Panc1 (cell line): ENCODE measurements at places on chromosomes 3 and 15. TPM values are rescaled to one million over a fixed set of nuclear protein-coding genes. Genes with fewer than 3 reads are reported as not detected.

Gene MYL3
- total RNA-seq = not detected

Gene EFHB
- 0.46 TPM for total RNA-seq

Gene TOMM70
- 55.7 TPM for total RNA-seq

Gene CHDH
- 24.1 TPM for total RNA-seq

Gene GP9
- total RNA-seq = not detected

DNA sequence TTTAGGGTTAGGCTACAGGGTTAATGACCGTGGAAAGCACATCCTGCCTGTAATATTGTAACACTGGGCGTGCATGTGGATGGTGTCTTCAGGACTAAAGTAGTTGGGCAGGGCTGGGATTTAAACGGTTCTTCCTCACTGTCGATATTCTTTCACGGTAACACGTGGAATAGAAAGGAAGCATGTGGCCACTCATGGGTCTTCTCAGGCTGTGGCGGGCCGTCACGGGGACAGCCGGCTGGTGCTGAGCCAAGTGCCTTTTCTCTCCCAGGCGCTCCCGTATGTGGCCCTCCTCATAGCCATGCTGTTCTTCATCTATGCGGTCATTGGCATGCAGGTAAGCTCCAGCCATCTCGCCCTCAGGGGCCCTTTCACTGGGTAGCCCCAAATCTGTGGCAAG is 73.7 kb downstream of the CHDH start:
- DNase-seq = no peak

DNA sequence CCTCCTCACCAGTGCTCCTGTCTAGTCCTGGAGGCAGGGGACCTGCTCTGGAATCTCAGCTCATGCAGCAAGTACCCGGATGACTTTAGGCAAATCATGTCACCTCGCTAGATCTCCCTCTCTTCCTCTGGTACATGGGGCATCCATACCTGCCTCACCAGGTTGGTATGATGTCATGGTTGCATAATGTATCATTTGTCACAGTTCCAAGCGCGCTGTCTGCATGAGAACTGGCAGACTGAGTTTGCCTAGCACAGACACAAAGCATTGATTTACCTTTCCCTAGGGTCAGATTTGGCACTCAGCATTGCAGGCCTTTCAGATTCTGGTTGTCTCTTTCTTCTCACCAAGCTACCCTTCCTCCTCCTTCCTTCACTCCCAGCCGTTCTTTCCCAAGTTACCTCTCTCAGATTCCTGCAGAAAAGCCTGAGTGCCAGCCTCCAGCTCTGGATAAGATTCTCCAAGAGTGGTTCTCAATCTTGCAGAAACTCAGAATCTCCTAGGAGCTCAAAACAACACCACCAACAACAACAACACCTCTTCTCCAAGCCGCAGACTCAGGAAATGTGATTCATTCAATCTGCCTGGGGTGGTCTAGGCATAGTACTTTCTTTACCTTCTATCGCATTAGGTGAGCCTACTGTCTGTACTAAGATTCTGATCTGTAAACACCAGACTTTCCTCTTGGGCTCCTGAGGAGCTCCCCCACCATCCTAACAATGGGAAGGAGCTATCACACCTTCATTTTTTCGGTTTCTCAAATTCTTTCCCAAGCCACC is 29.5 kb downstream of the FAM43A start:
- no peak for DNase-seq

DNA sequence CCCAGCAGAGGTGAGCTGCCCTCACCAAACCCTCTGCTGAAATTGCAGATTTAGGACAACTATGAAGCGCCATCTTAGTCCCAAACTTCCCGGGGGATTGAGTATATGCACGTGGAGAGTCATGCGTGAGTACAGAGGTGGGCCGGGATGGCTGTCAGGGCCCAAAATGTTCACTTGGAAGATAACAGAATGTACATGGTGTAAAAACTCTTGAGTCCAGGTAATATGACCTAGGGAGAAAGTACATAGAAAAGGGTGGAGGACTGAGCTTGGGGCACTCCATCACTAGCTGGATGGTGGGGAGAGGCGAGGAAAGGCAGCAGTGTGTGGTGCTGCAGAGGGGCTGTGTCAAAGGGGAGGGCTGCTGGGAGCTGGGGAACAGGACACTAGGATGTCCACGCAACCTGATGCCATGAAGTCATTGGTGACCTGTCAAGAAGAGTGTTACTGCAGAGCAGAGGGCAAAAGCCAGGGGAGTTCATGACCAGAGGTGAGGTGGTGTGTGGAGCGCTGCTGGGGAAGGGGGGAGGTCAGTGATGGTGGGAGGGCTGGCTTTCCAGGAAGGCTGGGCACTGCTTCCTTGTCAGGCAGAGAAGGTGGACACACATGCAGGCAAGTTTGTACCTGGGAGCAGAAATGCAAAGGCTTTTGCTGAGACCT is 236.2 kb upstream of the LYSMD4 start:
- DNase-seq = no peak

GRCh38 chr15:66907826-66908743 is 157.3 kb upstream of the SMAD3 start:
- DNase-seq = no peak

GRCh38 chr15:36886701-36887100 is 213.6 kb downstream of the MEIS2 start:
- no peak for DNase-seq

GRCh38 chr3:194877291-194878119 is 191.8 kb downstream of the FAM43A start:
- DNase-seq = no peak

GRCh38 chr3:30539206-30539605 is 67.2 kb upstream of the TGFBR2 start:
- DNase-seq = no peak

- DNase-seq = no peak
Measured at GRCh38 chr3:113218681-113219045, 7.3 kb downstream of the BOC start.

DNA sequence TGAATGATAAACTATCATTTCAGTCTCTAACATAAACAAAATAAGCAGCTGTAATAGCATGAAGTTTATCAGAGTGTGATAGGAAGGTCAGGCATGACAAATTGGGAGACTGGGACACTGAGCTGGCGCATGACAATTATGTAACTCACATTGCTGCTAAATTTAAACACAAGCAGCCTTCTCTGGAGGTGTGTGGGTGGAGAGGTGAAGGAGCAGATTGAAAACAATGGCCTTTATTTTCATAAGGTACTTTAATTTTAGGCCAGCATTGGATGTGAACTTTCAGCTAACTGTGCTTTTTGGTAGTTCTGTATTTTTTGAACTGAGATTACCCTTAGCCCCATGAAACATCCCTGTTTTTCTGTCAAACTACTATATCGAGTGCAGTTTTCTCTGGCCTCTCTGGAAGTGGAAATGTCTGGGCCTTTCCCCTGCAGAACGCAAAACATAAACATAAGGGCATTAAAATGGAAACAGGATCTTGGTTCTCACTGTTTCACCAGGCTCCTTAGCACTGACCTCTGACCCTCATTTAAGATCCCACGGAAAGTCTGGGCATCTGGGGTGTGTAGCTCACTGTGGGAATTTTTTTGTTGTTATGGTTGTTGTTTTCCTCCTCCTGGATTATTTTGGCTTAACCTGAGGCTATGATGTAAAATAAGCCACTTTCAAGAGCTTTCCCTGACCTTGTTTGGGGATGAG is 160.1 kb upstream of the DPH6 start:
- DNase-seq = no peak

DNA sequence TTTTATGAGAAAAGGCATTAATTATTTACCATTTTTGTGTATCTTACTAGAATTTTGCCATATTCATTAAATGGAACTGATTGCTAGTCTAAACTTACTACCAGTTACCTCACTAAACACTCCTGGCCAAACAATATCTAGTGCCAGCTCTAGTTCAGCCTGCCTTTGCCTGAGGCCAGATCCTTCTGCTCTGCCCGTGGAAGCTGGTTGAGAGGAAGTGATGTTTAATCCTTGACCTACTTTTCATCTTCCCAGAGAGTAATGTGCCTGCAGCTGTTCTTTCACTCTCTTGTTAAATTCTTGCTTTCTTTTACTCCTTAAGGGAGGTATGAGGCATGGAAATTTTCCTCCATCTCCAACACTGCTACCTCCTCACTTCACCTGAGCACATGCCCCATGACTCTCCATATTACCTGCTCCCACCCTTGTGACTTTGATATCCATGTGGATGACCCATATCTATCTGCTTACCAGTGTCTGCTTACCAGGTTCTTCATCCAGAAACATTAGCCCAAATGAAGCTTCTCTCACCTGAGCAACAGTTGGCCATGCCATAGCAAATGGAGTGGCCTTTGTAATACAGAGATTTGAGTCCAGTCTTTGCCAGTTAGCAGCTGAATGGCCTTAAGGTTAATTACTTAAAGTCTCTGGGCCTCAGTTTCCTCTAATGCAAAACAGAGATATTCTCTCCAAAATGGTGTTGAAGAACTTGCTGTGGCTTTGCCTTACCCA is 53.4 kb downstream of the UBE2E1 start:
- DNase-seq = no peak

GRCh38 chr3:130850843-130851242 is 43.0 kb upstream of the ATP2C1 start:
- no peak for DNase-seq
